ENCODE measurements at places on chromosomes 6 and 20.

- no peak for DNase-seq
These were observed 78.4 kb downstream of the GMPR start for GRCh38 chr6:16316741-16317251.

GRCh38 chr6:148973538-148974208 is 226.8 kb downstream of the UST start:
- no peak for DNase-seq

DNA sequence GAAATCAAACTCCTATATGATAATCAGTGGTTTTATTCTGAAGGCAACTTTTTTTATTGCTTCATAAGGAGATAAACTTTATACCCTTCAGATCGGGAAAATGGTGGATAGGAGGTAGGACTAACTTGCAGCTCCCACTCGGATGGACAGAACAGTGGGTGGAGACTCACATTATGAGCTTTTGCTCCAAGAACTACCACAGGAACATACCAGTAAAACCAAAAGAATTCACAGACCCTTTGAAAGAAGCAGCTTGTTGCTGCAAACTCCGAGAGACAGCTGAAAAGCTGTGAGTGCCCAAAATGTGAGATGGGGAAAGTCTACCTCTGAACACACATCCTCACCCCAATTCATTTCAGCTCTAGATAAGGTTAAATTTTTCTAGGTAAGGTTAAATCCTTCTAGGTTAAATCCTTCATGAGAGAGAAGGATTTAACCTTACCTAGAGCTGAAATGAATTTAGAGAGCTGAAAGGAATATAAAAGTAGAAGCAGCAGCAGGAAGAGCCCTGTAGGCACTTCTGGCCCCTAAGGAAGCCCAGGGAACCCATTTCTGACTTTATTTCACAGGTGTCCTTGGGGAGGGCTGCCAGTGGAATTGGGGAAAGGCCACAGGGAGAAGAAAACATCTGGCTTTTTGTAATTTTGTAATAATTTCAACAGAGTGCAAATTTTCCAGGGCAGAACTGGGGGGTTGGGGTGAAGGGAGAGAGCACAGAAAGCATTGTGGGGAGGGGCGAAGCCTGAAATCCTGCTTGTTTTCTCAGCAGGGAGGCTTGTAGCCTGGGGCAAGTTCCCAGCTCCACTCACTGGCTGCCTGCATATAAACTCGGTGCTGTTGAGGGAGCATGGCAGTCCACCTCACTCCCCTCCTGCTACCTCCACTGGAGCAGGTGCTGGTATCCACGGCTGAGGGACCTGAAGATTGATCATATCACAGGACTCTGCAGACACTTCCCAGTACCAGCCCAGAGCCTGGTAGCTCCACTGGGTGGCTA is 65.9 kb upstream of the HCRTR2 start:
- no peak for DNase-seq

DNA sequence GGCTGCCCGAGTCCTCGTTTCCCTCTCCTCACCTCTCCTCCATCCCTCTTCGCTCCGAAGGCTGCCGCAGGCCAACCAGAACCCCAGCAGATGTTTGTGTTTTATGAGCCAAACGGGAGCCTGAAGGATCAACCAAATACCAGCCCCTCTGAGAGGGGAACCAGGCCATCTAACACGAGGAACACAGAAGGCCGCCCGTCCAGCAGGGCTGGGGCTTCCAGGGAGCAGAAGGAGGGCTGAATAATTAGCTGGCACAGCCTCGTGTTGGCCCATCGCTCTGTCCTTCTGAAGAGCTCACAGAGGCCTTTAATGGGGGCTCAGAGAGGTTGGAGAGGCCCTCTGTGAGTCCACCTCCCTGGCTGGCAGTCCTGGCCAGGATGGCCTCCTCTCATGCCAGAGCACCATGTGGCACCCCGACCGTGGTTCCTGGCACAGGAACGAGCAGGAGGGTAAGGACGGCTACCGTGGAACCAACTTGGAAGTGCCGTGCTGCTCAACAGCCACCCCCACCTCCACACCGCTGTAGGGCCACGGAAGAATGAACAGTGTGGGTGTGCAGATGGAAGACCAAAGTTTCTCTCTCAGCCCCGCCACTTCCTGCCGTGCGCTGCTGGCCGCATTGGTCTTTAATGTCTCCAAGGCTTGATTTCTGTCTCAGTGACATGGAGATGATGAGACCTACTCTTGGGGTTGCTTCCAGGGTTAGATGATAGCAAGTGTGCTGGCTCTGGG is 155.2 kb downstream of the SCML4 start:
- DNase-seq: no peak

DNA sequence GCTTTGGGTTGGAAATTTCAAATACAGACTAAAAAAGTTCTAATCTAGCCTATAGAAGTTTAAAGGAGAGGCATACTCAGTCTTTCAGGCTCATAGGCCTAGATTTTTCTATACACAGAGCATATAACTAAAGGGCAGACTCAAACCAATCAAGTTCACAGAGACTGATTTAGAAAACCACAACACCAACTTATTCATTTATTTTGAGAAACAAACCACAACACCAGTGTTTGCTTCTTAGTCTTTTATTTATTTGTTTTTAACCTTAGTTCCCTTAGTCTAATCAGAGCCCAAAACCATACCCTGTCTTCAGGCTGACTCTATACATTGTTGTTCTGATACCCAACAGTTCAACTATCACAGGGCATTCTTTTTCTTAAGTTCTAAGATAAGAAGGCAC is 103.7 kb downstream of the REV3L start:
- no peak for DNase-seq

DNA sequence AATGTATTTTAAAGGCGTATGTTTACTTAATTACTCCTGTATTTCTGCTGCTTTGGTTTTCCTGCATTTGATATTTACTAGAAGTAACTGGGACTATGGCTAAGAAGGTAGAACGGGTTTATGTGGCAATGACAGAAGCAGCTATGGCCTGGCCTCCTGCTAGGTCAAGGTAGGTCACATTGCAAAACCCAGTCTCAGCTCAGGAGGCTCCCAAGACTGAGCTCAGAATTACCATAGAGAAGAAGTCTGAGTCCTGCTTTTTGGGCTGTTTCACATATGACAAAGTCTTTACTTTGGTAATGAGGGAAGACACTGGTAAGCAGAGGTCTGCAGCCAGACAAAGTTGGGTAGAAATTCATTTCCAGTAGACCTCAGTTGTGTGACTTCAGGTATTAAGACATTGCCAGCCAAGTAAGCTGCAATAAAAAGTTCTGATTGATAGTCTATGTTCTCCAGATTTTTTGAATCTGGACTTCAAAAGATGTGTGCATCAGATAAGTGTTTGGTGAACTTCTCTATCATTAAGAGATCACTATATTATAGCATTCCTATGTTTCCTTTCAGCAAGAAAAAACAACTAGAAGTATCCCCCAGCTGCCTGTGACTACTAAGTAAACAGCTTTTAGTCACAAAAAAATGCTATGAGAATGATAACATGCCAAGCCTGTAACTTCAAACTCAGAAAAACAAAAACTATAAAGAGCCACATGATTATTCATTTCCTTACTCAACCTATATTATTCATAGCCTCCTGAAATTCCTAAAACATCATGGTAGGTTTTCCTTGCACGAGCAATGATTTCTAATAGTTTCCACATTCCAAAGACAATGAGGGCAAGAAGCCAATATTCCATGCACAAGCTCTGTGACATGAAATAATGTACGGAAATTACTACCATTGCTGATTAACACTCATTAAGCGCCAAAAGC is 312.3 kb downstream of the HAO1 start:
- DNase-seq: peak; percentile 21

GRCh38 chr6:107805504-107805903 is 18.6 kb downstream of the SCML4 start:
- DNase-seq: no peak

DNA sequence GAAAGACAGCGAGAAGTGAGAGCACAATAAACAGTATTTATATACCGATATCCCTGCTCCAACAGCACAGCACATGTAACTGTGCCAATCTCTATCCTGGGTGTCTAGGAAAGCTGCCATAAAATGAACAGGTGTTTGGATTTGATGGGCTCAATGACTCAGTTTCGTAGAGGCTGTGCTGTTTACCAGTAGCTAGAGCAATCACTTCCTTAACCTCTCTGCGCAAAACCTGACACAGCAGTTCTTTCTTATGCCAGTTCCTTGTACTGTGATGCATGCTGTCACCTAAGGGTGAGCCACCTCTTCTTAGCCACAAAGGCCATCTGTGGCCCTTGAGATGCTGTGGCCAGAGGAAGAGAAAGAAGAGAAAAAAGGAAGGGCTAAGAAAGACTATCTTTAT is 59.3 kb downstream of the SHPRH start:
- DNase-seq: no peak

- DNase-seq: no peak
These were observed 404.5 kb downstream of the SYNE1 start for GRCh38 chr6:152232501-152233151.

DNA sequence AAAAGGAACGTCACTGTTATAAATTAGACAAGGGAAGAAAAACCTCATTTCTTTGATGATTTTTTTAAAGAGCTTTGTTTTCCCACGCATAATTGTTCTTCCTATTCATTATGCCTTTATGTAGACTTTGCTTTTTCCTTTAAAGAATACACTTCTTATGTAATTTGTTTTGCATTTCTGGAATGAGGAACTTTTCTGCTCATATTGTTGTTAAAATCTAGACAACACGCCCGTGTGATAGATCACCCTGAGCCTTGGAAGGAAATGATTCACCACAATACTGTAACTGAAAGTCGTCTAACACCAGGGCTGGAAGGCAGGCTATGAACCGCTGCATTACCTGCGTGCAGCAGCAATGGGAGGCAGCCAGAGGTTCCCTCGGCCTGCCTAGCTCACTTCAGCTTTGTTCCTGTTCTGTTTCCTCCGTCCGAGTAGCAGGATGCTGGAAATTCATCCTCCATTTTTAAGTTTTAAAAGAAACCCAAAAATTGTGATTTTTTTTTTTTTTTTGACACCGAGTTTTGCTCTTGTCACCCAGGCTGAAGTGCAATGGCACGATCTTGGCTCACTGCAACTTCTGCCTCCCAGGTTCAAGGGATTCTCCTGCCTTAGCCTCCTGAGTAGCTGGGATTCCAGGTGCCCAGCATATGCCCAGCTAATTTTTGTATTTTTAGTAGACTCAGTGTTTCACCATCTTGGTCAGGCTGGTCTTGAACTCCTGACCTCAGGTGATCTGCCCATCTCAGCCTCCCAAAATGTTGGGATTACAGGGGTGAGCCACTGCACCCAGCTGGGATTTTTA is 49.6 kb upstream of the ZNF217 start:
- DNase-seq: peak; percentile 79

- no peak for DNase-seq
These were observed 41.4 kb downstream of the PKIB start for GRCh38 chr6:122651604-122652003.

GRCh38 chr6:132128424-132128823 is 177.3 kb upstream of the CCN2 start:
- no peak for DNase-seq

GRCh38 chr6:34585108-34585507 is 29.0 kb upstream of the SPDEF start:
- DNase-seq: no peak

- DNase-seq: no peak
These were observed 52.4 kb downstream of the FNDC1 start for GRCh38 chr6:159221486-159222170.

- no peak for DNase-seq
These were observed 29.5 kb upstream of the FBXO9 start for GRCh38 chr6:53035549-53036213.

GRCh38 chr6:142353690-142354089 is 51.9 kb downstream of the ADGRG6 start:
- DNase-seq: no peak

- DNase-seq: no peak
These were observed 104.7 kb upstream of the IFNGR1 start for GRCh38 chr6:137323860-137324259.

DNA sequence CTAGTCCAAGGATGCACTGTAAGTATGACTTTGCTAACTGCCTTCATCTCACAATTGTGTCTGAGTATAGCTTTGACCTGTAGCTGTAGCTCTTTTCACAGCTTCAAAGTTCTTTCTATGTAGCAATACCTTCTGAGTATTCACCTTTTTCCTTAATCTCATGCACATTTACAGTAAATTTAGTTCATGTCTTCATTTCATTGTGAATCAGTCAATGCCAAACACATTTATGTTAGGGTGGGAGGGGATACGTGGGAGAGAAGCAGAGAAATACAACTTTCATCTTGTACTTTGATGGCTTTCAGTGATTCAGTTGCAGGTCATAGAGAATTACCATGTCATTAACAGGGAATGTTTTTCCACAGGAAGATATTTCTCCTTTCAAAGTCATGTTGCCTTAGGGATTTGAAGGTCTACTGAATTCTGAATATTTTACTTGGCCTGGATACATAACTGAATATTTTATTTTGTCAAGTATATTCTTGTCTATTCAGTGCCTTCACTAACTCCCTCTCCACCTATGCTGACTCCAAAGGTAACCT is 119.2 kb downstream of the TINAG start:
- DNase-seq: no peak

DNA sequence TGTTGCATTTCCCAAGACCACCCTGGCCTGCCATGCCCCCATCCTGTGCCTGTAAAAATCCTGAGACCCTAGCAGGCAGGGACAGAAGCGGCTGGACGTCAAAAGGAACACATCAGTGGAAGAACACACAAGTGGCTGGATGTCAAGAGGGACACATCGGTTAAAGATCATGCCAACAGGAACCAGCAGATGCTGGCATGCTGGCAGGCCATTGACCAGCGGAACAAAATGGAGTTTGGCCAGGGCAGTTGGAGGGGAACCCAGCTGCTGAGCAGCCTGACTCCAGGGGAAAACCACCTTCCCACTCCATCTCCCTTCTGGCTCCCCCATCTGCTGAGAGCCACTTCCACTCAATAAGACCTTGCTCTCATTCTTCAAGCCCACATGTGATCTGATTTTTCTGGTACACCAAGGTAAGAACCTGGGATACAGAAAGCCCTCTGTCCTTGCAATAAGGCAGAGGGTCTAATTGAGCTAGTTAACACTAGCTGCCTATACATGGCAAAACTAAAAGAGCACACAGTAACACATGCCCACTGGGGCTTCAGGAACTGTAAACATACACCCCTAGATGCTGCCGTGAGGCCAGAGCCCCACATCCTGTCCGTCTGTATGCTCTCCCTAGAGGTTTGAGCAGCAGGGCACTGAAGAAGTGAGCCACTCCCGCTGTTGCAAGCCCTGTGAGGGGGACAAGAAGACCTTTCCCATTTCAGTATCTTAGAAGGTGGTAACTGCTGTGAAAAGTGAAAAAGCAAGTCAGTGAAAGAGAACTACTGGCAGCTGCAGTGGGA is 4.2 kb upstream of the TSBP1 start:
- DNase-seq: no peak

GRCh38 chr6:136466777-136467176 is 83.4 kb downstream of the MAP7 start:
- DNase-seq: no peak

GRCh38 chr6:157768863-157769551 is 54.0 kb upstream of the SNX9 start:
- no peak for DNase-seq

GRCh38 chr6:43096451-43097097 is 20.5 kb downstream of the PTK7 start:
- peak; percentile 90 for DNase-seq
